ENCODE measurements at places on chromosomes 1 and 21. TPM values are rescaled to one million over a fixed set of nuclear protein-coding genes. Genes with fewer than 3 reads are reported as not detected.

The TTLL7 gene
- total RNA-seq = not detected

DNA sequence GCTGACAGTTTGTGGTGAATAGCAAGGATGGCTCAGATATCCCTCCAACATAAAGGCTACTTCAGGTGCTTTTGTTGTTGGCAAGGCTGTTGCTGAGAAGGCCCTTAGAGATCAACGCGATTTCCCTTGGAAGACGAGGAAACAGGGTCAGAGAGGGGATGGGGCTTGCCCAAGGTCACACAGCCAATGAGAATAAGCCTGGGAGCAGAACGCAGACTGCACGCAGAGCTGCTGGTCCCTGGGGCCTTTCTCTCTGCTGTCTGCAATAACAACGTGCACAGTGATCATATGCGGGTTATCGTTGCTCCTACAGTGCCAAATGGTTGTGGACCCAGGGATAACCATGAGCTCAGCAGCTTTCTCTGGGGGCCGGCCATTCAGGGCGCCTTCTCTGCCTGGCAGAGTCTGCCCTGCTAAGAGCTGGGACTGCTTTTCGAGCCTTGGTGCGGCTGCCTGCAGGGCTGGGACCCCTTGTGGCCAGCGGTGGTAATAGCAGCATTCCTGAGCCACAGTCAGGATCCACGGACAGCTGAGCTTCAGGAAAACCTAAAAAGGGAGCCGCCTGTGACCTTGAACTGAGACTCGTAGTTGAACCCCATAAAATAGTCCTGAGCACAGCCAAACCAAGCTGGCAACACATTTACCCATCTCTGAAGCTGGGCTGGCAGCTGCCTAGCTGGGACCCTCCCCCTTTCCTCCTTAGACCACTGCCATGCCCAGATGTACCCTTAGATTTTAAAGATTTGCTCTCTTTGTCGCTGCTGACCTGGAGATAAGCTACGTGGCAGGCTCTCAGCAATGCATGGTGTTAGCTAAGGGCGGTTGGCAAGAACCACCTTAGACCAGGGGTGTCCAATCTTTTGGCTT is 39.8 kb downstream of the HTR6 start:
- no peak overlapping the region for H3K27ac ChIP-seq
- no peak overlapping the region for H3K4me3 ChIP-seq
- DNase-seq = peak; percentile 80

DNA sequence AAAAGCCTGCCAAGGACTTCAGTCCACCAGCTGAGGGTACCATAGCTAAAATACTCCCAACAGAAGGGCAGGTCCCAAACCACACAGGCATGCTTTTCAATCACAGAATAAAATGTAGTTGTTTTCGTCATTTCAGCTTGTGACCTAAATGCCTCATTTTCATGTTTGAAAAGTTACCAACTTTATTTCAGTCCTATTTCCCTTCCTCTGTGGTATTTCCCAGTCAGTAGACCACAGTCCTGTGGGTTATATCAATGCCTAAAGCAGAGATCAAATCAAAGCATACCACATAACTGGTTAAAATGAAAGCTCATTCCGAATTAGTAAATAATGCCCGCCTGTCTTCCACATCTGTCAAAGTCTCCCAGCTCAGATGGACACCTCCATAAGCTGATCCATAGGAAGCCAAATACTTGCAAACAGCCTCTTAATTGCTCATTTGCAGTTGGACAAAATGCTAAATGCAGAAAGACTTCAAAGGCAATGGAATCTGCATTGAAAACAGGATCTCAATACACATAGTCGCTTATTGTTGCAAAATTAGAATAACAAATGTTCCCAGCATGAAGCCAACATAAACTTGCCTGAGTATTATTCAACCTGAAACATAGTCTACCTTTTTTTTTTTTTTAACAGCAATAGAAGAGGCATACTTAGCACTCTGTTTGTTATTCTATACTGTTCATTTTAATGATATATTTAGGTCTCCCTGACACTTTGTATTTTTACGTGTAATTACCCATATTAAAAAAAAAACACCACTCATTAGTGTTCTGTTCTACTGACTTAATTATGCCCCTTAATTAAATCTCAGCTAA is 53.9 kb downstream of the NR5A2 start:
- H3K27me3 ChIP-seq = no peaks in the 10 kb centered on the region
- H3K4me3 ChIP-seq = no peak overlapping the region
- no peaks in the 10 kb centered on the region for H3K36me3 ChIP-seq
- no peak for DNase-seq
- no peak overlapping the region for H3K27ac ChIP-seq

- H3K36me3 ChIP-seq = no peaks in the 10 kb centered on the region
- H3K4me1 ChIP-seq = no peaks in the 10 kb centered on the region
- no peak for DNase-seq
- H3K4me3 ChIP-seq = no peak overlapping the region
- H3K27me3 ChIP-seq = no peaks in the 10 kb centered on the region
- H3K27ac ChIP-seq = no peak overlapping the region
Observed at GRCh38 chr1:85447006-85447943, 17.7 kb downstream of the DDAH1 start.

DNA sequence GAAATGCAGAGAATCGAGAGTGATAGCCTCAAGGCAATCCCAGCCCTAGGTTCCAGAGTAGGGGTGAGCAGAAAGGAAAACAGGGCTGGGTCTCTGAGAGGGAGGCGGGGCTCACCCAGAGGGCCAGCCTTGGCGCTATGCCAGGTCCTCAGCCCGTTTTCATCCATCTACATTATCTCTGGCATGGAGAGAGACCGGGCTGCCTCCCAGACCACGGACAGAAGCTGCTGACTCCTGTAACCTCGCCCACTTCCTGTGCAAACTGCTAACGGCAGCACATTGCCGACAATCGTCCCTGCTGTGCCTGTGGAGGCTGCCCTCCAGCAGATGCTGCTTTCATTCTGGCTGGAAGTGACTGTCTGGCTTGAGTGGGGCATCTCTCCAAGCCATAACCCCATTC is 569.1 kb downstream of the NPHP4 start:
- H3K27ac ChIP-seq = no peak overlapping the region
- H3K27me3 ChIP-seq = no peaks in the 10 kb centered on the region
- H3K4me1 ChIP-seq = no peaks in the 10 kb centered on the region
- no peaks in the 10 kb centered on the region for H3K36me3 ChIP-seq
- DNase-seq = no peak
- no peak overlapping the region for H3K4me3 ChIP-seq

DNA sequence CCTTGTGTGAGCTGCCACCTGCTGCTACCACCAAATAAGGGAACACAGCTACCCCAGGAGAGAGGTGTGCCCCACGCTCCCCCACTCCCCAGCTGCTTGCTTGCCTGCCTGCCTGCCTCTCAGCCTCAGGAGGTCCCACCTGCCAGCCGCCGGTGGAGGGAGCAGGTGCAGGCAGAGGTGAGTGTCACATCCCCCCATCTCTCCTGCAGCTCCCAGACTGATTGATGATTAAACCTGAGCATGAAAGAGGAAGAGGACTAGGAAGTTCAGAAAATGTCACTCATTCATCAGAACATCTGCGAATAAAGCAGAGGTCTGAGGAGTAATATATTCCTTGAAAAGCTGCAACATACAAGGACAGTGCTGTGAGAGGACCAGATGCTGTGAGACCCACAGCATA is 58.6 kb upstream of the HIVEP3 start:
- no peak overlapping the region for H3K4me3 ChIP-seq
- no peaks in the 10 kb centered on the region for H3K36me3 ChIP-seq
- no peaks in the 10 kb centered on the region for H3K27me3 ChIP-seq

DNA sequence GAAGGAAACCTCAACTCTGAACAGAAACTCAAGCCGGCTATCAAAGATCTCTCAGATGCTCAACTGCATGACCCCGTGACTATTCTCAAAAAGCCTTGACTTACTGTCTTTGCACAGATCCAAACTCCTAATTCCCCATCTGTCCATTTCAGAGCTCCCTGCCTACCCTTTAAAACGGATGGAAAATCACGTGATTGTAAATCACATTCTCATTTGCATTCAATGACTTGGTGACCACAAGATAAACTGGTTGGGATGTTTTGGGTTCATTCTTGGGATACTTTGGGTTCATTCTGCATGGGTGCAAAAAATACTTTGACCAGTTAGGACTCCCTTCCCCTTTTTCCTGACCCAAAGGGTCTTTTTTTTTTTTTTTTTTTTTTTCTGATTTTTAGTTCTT is 41.3 kb upstream of the RUNX1 start:
- no peaks in the 10 kb centered on the region for H3K4me1 ChIP-seq
- no peak for DNase-seq
- no peaks in the 10 kb centered on the region for H3K36me3 ChIP-seq
- no peak overlapping the region for H3K4me3 ChIP-seq
- no peak overlapping the region for H3K27ac ChIP-seq

GRCh38 chr1:35656148-35656862 is 15.0 kb upstream of the PSMB2 start:
- no peak for DNase-seq
- H3K27ac ChIP-seq = no peak overlapping the region
- H3K4me3 ChIP-seq = no peak overlapping the region
- no peaks in the 10 kb centered on the region for H3K36me3 ChIP-seq
- H3K4me1 ChIP-seq = peaks cover 13% of the 10 kb centered on the region

DNA sequence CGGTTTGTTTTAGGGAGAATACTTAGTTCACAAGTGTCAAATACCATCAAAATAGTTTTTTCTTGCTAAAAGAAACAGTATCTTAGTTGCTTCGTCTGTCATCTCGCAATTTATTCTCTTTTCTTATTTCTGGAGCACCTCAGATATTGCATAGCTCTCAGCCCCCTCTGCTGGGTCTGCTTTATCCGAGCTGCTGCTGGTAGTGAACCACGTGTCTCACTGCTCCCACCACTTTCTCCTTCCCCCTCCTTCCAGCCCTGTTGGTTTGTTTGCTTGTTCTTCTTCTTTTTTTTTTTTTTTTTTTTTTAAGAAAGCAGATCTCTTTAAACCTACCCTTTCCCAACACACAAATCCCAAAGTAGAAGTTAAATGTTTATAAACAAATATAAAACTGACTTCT is 170.8 kb downstream of the EDEM3 start:
- no peaks in the 10 kb centered on the region for H3K4me1 ChIP-seq
- no peak overlapping the region for H3K27ac ChIP-seq
- H3K4me3 ChIP-seq = no peak overlapping the region
- no peak for DNase-seq
- no peaks in the 10 kb centered on the region for H3K27me3 ChIP-seq

Measured in Karpas-422 (cell line).